ENCODE measurements at places on chromosomes 11 and 22.

GRCh38 chr11:114566276-114566675, 6.6 kb upstream of the NXPE1 start:
- no peak for DNase-seq

DNA sequence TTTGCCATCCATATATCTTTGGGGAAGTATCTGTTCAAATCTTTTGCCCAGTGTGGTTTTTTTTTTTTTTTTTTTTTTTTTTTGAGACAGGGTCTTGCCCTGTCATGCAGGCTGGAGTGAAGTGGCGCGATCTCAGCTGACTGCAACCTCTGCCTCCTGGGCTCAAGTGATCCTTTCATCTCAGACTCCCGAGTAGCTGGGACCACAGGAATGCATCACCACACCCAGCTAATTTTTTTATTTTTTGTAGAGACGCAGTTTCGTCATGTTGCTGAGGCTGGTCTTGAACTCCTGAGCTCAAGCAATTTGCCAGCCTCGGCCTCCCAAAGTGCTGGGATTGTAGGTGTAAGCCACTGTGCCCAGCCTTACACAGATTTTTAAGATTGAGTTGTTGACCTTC, 4.8 kb upstream of the FAM118A start:
- no peak for DNase-seq

DNA sequence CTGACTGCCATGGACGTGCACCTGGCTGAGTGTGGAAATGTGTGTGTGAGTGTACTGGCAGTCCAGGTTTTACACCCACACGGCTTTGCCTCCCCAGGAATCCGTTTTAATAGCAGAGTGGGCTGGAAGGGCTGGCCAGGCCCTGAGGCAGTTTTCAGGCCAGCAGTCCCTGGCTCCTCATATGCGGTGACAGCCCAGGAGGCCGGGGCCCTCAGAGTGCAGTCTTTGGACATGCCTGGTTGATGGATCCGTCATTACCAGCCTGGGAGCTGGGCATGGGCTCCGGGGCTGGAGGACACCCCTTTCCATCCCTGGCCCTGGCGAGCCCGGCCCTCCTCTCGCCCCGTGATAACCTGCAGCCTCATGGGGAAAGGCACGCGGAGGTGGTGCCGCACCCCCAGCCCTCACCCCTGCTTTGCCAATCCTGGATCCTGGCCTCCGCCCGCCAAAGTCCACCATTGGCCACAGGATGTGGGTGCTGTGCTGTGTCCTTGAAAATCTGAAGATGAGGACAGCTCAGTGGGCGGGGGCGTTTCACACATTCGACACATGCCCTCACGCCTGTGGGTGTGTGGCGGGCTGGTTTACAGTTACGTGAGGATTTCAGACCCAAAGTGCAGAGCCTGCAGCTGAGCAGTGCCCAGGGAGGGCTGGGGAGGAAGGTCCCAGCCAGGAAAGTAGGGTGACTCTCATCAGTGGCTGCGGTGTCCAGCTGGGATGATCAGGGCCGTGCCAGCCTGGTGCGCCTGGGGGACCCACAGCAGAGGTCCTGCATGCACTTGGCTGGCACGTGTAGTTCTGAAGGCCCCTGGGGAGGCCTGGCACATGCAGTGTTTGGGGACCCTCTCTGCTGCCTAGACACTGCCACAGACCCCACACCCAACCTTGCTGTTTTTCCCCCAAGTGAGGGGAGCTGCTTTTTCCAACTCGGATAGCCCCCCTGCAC, 55.1 kb downstream of the RTN4R start:
- DNase-seq = no peak

DNA sequence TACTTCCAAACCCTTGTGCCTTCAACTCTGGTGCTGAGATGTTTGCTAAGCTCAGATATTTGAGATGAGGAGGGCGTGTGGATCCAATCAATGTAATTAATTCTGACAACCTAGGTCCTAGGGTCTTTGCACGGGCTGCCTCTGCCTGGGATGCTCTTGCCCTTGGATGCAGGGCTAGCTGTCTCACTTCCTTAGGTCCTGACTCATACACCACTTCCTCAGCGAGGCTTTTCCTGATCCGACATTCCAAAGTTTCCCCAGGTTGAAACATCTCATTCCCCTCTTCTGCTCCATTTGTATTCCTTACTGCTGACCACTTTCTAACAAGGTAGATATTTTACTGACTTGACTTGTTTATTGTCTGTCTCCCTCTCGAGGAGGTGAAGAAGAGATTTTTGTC, 43.0 kb upstream of the NTM start:
- DNase-seq = no peak

- DNase-seq = no peak
Measured at GRCh38 chr11:129268371-129268770, 76.2 kb upstream of the ARHGAP32 start.

GRCh38 chr11:47916361-47916841, 64.0 kb upstream of the PTPRJ start:
- DNase-seq = no peak

DNA sequence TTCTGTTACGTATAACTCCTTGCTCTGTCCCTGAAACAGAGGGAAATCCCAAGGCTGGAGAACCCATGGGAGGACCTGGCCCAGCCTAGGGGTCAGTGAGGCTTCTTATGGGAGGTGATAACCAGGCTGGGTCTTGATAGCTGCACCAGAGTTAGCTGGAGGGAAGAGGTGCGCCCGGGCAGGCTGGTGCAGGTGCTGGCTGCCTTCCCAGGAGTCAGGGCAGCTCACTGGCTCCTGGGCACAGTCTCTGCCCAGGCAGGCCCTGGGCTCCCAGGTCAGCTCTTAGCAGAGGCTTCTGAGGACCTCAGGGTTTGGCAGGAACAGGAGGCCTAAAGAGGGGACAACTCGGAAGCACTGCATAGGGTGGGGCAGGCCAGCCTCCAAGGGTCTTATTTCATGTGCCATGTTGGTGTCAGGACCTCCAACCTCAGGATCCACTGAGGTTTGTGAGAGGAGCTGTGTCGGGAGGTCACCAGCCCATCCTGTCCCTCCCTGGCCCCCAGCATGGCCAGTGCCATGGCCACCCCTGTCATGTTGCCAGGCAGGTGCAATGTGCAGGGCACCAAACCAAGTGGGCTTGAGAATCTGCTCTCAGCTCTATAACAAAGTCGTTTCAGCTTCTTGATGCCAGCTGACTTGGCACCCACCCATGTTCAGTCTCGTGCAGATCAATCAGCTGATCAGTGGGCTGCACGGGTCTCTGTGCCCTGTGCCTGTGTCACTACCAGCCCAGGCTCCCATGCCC, 20.5 kb upstream of the CELSR1 start:
- DNase-seq = no peak
